ENCODE measurements at places on chromosomes 3 and 15.

- no peak for DNase-seq
Observed at GRCh38 chr3:6921066-6921465, 60.2 kb downstream of the GRM7 start.

DNA sequence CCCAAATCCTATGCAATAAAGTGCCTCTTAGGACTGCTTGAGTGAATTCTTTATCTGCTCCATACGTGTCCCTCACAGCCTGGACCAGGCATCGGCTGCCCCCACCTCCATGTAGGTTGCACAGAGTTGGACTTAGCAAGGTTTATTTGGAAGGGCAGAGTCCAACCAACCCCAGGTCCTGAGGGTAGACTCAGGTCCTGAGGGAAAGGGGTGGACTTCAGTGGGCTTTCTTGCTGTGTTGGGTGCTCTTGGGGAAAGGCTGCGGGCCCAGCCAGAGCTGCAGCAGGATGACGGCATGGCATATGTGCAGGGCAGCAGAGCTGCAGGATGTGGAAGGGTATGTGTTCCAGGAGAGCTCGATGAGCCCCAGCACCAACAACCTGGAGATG is 6.5 kb downstream of the ALG3 start:
- DNase-seq: no peak

DNA sequence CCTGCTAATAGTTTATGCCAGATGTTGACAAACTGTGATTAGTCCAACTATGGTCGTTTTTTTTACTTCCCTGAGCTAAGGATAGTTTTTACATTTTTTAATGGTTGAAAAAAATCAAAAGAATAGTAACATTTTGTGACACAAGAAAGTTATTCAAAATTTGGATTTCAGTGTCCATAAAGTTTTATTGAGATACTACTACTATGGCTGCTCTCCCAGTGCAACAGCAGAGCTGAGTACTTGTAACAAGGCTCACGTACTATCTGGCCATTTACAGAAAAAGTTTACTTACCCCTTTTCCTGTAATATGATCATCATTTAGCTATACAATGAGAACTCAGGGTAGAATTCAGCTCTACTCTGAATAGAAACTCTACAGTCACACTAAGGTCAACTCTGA is 11.5 kb upstream of the TMEM62 start:
- no peak for DNase-seq

GRCh38 chr3:38084334-38085310 is 45.6 kb downstream of the DLEC1 start:
- DNase-seq: peak; percentile 42

- no peak for DNase-seq
Observed at GRCh38 chr3:165526367-165526766, 310.9 kb downstream of the BCHE start.

DNA sequence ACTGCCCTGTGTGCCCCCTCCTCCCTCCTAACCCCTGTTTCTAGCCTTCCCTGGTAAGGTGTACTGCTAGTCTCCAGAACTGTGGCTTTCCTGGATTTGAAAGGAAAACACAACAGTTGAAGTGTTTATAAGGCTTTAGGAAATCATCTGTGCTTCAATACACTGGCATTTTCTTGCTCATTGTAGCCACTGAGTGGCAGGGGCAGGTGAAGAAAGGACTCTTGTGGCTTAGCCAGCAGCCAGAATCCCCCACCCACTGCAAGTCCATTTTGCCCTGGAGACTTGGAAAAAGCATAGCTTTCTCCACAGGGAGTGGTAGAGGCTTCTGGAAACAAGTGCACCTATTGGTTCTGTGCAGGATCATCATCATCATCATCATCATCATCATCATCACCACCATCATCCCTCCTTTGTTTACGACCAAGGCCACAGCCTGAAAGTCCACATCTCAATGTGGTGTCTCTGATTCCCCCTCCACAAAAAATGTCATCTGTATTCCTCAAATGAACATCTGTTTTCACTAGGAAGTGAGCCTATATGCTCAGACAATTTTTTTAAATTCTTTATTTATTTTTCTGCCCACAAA is 33.4 kb downstream of the AQP9 start:
- DNase-seq: no peak

GRCh38 chr15:69414701-69415167 is 585 bp downstream of the KIF23 start:
- peak; percentile 29 for DNase-seq

GRCh38 chr3:158106766-158107471 is 699 bp upstream of the SHOX2 start:
- no peak for DNase-seq

All from activated naive CD8-positive, alpha-beta T cell treated with anti-CD3 and anti-CD28 coated beads for 36 hours (primary cell).